ENCODE measurements at places on chromosomes 2 and 18.

GRCh38 chr2:8408560-8409460 is 273.0 kb upstream of the ID2 start:
- no peak for DNase-seq

GRCh38 chr2:86054535-86055082 is 51.1 kb downstream of the POLR1A start:
- DNase-seq = no peak

DNA sequence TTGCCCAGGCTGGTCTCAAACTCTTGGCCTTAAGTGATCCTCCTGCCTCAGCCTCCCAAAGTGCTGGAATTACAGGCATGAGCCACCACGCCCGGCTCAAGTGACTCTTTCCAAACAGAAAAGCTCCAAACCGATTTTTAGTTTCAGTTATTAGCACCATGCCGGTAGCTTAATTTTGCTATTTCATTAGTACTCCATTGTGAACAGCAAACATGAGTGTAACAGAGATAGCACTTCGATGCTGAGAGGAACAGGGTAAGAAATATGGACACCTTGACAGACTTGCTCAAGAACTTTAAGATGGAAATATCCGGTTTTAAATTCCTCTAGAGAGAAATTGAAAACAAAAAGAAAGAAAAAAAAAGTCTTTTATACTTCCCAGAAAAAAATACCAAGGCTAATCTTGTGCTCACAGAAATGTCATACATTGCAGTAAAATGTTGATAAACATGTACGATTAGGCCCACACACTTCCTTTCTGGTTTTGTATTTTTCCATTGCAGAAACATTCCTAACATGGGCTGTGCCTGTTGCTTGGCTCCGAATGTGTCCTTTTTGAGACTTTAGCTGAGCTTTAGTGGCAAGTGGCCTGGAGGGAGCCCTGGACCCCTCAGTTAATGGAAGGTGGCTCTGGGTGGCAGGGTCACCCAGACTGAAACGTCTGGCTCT is 18.3 kb downstream of the FHL2 start:
- DNase-seq = no peak

- DNase-seq = no peak
Observed at GRCh38 chr2:149729586-149729985, 142.0 kb upstream of the MMADHC start.

- no peak for DNase-seq
Observed at GRCh38 chr18:42611134-42611533, 504.4 kb downstream of the RIT2 start.

GRCh38 chr18:36440614-36441013 is 143.1 kb downstream of the FHOD3 start:
- no peak for DNase-seq

- no peak for DNase-seq
Observed at GRCh38 chr18:42586601-42587000, 528.9 kb downstream of the RIT2 start.

GRCh38 chr18:23113576-23113975 is 21.7 kb upstream of the CABLES1 start:
- DNase-seq = no peak

DNA sequence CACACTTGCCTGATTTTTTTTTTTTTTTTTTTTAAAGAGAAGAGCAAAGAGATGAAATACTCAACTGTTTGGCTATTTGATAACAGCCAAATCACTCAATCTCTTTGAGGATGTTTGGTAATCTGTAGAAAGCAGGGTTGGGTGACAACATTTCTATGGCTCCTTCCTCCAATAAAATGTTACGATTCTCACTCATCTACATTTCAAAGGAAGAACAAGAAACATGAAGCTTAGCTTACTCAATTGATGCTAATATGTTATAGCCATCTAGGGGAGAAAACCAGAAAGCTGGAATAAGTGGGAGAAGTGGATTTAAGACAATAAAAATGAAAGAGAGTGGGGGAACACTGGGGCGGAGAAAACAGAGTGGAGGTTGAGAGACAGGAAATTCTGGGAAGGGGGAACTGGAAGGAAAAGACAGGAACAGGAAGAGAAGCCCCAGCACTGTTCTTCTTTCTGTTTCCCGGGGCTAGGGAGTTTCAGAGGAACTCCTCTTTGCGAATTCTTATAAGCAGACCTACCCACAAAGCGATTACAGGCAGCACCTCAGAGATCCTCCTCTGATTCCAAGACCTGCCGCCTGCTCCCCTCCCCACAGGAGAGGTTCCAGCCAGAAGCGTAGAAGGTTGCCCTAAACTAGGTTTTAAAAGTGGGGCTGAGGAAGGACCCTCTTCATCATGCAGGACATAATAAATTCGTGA is 13.3 kb downstream of the ST3GAL5 start:
- DNase-seq = no peak

DNA sequence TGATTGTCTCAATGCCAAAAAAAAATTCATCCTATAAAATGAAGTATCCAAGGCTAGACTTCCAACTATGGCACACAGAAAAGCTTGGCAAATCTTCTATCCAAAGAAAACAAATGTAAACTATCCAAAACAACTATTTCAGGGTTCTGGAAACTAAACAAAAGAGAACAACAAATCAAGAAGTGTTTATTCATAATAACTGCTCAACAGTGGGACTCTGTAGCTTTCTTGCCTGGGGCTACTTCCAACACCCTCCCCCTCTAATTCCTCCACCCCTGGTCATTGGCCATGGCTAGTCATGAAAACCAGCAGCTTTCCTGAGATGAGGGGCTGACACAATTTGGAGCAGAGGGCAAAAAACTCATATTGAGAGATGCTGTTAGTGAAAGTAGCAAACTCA is 107.0 kb downstream of the EXOC6B start:
- no peak for DNase-seq

All from activated naive CD4-positive, alpha-beta T cell (primary cell).